ENCODE measurements at places on chromosomes 2 and 18. TPM values are rescaled to one million over a fixed set of nuclear protein-coding genes. Genes with fewer than 3 reads are reported as not detected.
A peak's percentile ranks its signal among the peaks of the same experiment; 100 is the strongest.

DNA sequence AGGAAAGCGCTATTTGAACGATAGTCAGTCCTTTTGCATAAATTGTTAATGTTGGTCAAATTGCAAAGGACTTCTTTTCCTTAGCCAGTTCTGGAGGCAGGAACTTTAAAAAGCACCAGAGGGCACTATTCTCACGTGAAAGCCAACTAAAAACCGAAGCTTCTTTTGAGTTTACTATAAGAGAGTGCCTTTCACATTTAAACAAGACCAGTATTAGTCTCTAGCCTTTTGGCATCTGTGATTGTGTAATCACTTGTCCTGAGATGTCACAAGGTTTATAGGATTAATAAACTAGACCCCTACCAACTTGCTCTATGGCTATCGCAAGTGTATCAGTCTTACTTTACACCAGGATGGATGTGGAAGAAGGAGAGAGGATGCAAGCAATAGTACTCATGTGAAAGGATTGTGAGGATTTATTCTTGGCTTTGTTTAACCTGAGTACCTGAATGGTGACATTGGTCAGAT, 14.4 kb upstream of the STAT4 start:
- H3K4me1 ChIP-seq = peaks cover 28% of the 10 kb centered on the region
- H3K27me3 ChIP-seq = no peaks in the 10 kb centered on the region
- no peak overlapping the region for H3K4me3 ChIP-seq
- no peak for DNase-seq
- no peaks in the 10 kb centered on the region for H3K36me3 ChIP-seq

Gene CDK15
- 0.91 TPM for total RNA-seq

Gene IL1A
- total RNA-seq = not detected

GRCh38 chr2:96102596-96103186, 13.7 kb downstream of the ADRA2B start:
- no peaks in the 10 kb centered on the region for H3K27me3 ChIP-seq
- H3K4me1 ChIP-seq = peaks cover 15% of the 10 kb centered on the region
- H3K4me3 ChIP-seq = no peak overlapping the region
- H3K36me3 ChIP-seq = no peaks in the 10 kb centered on the region

DNA sequence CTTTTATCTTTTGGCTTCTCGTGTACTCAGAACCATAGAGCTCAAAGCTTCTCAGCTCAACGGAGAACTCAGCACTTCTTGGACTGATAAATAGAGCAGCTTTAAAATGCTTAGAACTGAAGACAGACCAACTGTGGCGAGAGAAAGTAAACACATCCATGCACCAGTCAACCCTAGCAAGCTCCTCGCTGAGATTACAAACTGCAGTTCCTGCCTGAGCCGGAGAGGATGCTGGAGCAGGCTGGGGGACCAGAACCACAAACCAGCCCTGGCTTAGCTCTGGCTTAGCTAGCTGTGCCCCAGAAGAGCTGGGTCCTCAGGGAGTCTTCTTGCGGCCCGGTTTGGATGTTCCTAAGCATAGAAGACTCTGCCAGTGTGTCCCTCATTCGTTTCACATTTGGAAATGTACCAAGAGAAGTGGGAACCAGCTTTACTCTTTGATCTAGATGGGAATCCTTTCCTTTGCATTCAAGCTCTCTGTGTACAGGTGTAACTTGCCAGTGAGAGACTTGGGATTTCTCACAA, 5.6 kb downstream of the PAX8 start:
- H3K36me3 ChIP-seq = peaks cover 6% of the 10 kb centered on the region
- no peak overlapping the region for H3K27ac ChIP-seq
- H3K4me3 ChIP-seq = no peak overlapping the region
- H3K4me1 ChIP-seq = peaks cover 23% of the 10 kb centered on the region
- no peak for DNase-seq

Gene ZBTB7C
- 13.2 TPM for total RNA-seq

Gene BZW1
- total RNA-seq = 351 TPM

Gene DLX2
- total RNA-seq = not detected

DNA sequence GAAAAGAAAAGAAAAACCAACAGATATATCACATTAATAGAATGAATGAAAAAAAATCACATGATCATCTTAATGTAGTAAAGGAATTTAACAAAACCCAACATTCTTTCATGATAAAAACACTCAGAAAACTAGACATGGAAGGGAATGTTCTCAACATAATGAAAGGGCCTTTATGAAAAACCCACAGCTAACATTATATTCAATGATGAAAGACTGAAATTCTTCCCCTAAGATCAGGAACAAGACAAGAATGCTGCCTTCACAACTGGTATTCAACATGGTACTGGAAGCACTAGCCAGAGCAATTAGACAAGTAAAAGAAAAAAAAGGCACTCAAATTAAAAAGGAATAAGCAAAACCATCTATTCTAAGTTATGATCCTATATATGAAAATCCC, 28.5 kb upstream of the EMILIN2 start:
- no peak for DNase-seq
- H3K27me3 ChIP-seq = no peaks in the 10 kb centered on the region
- no peak overlapping the region for H3K4me3 ChIP-seq
- no peak overlapping the region for H3K27ac ChIP-seq

DNA sequence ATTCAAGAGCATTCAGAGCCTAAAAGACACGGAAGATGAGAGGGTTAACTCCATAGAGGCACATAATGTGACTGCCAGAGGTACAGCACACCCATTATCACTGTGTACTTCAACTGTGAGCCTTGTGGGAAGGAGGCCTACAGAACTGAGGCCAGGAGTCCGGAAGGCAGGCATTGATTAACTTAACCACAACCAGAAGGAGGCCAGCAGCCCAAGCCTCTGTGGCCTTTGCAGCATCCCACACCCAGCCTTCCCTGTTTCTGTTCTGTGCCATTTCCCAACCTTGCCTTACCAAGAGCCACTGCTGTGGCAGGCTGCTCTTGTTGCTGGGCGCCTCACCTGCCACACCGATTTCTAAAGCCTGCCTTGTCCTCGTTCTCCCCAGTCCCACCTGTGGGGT, 27.2 kb downstream of the SIGLEC15 start:
- DNase-seq = no peak
- peaks cover 72% of the 10 kb centered on the region for H3K36me3 ChIP-seq
- no peaks in the 10 kb centered on the region for H3K4me1 ChIP-seq
- H3K4me3 ChIP-seq = no peak overlapping the region
- H3K27ac ChIP-seq = no peak overlapping the region

DNA sequence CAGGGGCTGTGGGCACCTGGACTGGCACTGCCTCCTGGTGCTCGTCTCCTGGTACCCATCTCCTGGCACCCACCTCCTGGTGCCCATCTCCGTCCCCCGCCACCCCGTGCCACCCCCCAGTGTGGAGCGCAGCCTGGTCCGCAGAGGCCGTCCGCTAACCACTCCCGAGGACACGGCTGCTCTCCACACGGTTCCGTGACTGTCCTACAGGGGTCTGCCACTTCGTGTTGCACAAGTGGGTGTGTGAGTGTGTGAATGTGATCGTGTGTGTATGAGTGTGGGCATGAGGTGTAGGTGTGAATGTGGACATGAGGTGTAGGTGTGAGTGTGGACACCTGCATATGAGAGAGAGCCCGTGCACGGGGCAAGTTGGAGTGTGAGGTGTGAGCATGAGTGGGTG, 119.4 kb upstream of the HS6ST1 start:
- no peak overlapping the region for H3K4me3 ChIP-seq
- H3K36me3 ChIP-seq = no peaks in the 10 kb centered on the region
- DNase-seq = peak; percentile 66
- no peaks in the 10 kb centered on the region for H3K27me3 ChIP-seq
- H3K4me1 ChIP-seq = no peaks in the 10 kb centered on the region

Gene AGXT
- total RNA-seq = not detected

- H3K27ac ChIP-seq = no peak overlapping the region
- DNase-seq = no peak
- H3K36me3 ChIP-seq = peaks cover 25% of the 10 kb centered on the region
- H3K27me3 ChIP-seq = no peaks in the 10 kb centered on the region
- H3K4me1 ChIP-seq = no peaks in the 10 kb centered on the region
Observed at GRCh38 chr2:200847939-200848338, 16.5 kb downstream of the CLK1 start.

- peak overlapping the region; percentile 98 for H3K27ac ChIP-seq
- peak overlapping the region; percentile 78 for H3K4me3 ChIP-seq
- no peaks in the 10 kb centered on the region for H3K36me3 ChIP-seq
- H3K27me3 ChIP-seq = no peaks in the 10 kb centered on the region
Observed at GRCh38 chr2:127671557-127672302, 3.6 kb downstream of the LIMS2 start.

Gene MSTN
- total RNA-seq = 0.42 TPM

- no peaks in the 10 kb centered on the region for H3K36me3 ChIP-seq
- H3K27me3 ChIP-seq = no peaks in the 10 kb centered on the region
- H3K4me3 ChIP-seq = no peak overlapping the region
- no peak for DNase-seq
Observed at GRCh38 chr18:58491113-58491696, 137.7 kb downstream of the ALPK2 start.
